CD4-positive, alpha-beta T cell treated with Interleukin-15 for 4 hours (primary cell): ENCODE measurements at places on chromosomes 12 and 14.

DNA sequence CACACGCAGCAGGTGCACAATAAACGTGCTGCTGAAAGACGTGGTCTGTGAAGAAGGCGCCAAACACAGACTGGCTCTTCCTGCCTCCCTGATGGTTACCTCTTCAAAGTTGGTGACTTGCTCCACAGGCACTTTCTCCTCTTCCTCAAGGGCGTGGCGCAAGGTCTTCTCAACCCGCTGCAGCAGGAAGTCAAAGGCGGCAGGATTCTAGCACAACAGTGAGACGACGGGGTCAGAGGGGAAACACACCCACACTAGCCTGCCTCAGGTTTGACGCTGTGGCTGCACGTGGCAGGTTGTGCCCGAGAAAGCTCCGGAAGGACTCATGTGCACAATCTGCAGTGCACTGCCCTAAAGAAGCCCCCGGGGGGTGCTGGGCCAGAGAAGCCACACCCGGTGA is 15.0 kb downstream of the POLE start:
- peak; percentile 2 for DNase-seq

DNA sequence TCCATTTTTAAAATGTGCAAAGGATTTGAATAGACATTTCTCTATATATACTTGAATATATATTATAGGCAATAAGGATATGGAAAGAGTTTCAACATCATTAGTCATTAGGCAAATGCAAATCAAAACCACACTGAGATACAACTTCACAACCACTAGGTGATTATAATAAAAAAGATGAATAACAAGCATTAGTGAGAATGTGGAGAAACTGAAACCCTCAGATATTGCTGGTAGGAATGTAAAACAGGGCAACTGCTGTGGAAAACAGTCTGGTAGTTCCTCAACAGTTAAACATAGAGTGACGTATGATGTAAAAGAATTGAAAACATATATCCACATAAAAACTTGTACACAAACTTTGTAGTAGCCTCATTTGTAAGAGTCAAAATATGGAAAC is 11.7 kb upstream of the BATF start:
- no peak for DNase-seq

GRCh38 chr12:125683748-125684381 is 618.6 kb downstream of the AACS start:
- no peak for DNase-seq

- DNase-seq: no peak
Observed at GRCh38 chr12:586318-587071, 76.8 kb downstream of the NINJ2 start.

GRCh38 chr14:37252434-37252833 is 54.7 kb downstream of the MIPOL1 start:
- DNase-seq: no peak

GRCh38 chr12:6883252-6883651 is 10.1 kb upstream of the SPSB2 start:
- DNase-seq: no peak

GRCh38 chr12:57613427-57614109 is 2.3 kb downstream of the ARHGEF25 start:
- no peak for DNase-seq

DNA sequence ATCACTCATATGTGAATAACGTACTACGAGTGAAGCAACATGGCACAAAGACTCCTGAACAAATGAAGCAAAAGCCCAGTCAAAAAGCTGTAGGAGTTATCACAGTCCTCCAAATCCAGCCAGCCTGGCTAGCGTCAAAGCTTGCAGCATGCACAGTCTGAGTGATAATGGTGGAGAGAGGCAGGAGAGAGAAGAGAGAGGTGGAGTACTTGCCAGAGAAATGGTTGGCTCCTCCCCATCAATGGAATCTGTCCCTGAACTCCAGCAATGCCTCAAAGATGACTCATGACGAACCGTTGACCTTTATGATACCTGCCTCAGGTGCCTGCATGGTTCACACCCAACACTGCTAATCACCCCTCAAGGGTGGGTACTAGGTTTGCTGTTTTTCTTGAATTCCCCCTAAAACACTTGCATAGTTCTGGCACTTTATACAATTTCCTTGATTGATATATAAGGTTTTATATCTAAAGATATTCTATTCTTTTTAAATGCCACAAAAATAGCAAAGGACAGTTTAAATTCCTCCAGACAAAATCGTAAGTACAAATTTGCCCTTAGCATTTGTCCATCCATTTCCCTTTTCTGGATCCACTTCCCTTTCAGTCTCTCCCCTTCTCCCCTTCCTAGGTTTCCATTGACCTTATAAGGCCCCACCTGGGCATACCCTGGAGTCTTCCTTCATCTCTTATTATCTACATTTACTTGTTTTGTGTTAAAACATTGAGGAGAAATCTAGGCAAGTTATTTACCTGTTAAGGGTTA is 10.2 kb downstream of the ARHGDIB start:
- DNase-seq: peak; percentile 49

- DNase-seq: no peak
Observed at GRCh38 chr12:85781766-85782165, 54.4 kb downstream of the RASSF9 start.

GRCh38 chr14:93788543-93789227 is 400 bp upstream of the PRIMA1 start:
- no peak for DNase-seq

DNA sequence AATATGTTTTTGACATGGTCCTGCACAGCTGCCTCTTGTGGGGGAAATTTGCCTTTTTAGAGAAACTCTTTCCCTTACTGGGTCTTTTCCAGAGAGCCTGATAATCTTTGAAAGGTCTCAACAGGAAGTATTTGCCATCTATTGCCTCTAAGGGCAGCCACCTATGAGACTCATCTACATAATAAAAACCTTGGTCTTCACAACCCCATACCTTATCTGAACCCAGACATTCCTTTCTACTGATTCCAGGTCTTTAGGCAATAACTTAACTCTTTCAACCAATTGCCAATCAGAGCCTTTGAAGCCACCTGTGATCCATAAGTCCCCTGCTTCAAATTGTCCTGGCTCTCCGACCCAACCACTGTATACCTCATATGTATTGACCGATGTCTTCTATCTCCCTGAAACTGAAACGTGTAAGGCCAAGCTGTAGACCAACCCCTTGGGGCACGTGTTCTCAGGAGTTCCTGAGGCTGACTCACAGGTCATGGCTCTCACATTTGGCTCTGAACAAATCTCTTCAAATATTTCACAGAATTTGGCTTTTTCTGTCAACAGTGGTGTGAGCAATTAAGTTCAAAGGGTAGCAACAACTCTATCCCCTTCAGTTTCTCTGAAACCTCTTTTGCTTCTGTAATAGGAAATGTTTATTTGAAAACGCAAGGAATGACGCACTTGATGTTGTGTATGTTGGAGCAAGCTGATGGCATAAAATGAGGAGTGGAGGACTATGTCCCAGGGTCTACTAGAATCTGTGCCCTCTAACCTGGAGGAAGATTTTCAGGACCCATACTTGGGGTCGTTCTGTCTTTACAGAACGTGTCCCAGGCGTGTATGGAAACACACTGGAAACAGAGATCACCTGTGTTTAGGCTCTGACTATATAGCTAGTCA is 49.2 kb upstream of the EIF5 start:
- no peak for DNase-seq

DNA sequence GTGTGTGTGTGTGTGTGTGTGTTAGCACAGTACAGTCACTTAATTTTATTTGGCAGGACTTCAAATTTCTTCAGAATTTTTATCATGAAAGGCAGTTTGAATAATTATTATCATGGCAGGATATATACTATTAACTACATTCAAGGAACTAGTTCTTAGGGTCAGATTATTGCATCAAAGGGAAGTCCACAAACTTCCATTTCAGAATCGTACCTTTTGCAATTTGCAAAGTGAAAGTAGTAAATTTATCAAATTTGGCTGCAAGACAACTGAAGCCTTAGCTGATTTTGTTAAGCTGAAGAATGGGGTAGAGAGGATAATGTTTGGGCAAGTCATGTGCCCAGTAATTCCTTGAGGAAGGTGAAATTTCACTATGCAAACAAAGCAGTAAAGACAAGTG is 68.2 kb downstream of the PLEKHG7 start:
- DNase-seq: no peak

- DNase-seq: no peak
Observed at GRCh38 chr14:97328743-97329142, 531.6 kb downstream of the VRK1 start.

GRCh38 chr14:44720707-44721106 is 213.6 kb upstream of the FSCB start:
- DNase-seq: no peak

GRCh38 chr14:106083082-106083481 is 556.7 kb downstream of the TMEM121 start:
- no peak for DNase-seq

DNA sequence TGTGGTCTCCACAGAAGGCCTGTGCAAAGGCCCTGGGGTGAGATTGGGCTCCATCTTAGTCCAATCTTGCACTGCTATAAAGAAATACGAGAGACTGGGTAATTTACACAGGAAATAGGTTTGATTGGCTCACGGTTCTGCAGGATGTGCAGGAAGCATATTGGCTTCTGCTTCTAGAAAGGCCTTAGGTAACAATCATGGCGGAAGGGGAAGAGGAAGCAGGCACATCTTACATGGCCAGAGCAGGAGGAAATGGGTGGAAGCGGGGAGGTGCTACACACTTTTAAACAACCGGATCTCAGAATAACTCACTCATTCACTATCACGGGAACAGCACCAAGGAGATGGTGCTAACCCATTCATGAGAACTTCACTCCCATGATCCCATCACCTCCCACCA is 55.4 kb downstream of the FAR2 start:
- DNase-seq: no peak

DNA sequence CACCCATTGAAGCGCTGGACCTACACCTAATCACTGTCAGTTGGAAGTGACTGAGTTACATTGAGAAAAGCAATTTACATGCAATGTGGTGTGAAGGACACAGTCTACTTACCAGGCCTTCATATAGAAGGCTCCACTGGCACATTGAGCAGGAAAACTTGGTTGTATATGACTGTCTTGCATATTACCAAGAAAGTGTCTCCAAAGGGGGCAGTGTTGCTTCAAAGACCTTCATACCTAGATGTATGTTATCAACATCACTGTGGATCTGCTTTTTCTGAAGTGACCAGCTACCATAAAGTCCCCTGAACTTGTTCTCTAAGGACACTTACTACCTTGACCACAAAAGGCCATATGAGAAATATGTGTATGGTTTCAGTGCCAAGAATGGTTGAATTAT is 64.1 kb downstream of the NELL2 start:
- peak; percentile 72 for DNase-seq

- DNase-seq: no peak
Observed at GRCh38 chr12:109267361-109267760, 41.7 kb downstream of the FOXN4 start.

GRCh38 chr12:67647799-67648520 is 585 bp upstream of the DYRK2 start:
- DNase-seq: peak; percentile 36

DNA sequence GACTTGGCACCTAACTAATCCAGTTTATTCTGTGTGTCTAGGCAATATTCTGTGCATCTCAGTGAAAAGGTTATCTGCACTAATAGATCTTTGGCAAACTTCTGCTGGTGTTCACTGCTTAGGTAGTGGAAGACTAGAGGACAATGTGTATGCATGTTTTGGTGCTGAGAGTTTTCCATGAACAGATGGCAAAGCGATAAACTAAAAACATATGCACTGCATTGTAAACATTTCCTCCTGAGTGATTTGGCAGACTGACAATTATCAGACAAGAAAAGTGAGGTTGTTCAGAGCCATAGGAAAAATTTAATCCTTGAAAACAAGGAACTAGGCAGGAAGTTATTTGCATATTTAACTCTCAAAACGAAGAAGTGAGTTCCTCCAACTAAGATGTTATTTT is 400.4 kb downstream of the ATP23 start:
- no peak for DNase-seq
